ENCODE measurements at places on chromosomes 2 and 18.

- peak; percentile 11 for DNase-seq
Observed at GRCh38 chr2:71798266-71799012, 345.1 kb downstream of the DYSF start.

DNA sequence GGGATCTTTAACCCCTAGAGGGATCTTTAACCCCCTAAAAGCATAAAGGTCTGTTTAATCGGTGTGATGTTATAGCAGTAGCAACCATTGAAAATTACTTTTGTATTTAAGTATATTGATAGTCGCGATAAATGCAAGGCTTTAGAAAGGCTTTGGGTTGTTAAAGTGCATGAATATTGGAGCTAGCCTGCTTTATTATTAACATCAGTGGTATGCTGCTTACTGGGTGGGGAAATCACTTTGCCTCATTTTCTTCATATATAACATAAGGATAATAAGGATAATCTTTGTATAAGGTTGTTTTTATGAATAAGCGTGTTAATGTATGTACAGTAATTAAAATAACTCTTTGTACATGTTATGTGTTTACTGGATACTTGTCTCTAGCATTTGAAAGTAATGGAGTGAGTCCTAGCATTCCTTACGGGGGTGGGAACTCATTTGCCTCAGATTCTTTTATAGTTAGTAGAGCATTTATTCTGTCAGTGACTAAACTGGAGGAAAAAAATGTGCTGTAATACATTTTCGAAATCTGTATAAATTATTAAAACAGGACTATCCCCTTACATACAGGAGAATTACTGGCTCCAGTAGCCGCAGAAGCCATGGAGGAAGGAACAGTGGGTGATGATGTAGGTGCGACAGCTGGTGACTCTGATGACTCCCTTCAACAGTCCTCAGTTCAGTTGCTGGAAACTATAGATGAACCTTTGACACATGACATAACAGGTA lies 122.2 kb downstream of the BIRC6 start:
- DNase-seq: no peak

- DNase-seq: no peak
Observed at GRCh38 chr2:68302281-68302875, 17.4 kb downstream of the CNRIP1 start.

GRCh38 chr2:74719066-74719465 lies 65.0 kb downstream of the SEMA4F start:
- DNase-seq: no peak

GRCh38 chr2:233466991-233467603 lies 99.5 kb downstream of the USP40 start:
- DNase-seq: no peak

DNA sequence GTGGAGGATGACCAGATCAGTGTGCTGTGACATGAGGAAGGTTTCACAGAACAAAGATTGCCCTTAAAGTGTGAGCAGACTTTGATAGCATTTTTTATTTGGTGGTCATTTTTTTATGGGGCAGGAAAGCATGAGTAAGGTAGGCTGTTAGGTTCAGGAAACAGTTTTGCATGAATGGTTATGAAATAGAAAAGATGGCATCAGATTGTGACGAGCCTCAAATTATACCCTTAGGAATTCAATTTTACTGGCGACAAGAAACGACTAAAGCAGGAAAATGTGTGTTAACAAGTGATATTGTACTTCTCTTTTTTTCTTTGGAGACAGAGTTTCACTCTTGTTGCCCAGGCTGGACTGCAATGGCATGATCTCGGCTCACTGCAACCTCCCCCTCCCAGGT lies 44.7 kb downstream of the PIK3C3 start:
- DNase-seq: no peak

DNA sequence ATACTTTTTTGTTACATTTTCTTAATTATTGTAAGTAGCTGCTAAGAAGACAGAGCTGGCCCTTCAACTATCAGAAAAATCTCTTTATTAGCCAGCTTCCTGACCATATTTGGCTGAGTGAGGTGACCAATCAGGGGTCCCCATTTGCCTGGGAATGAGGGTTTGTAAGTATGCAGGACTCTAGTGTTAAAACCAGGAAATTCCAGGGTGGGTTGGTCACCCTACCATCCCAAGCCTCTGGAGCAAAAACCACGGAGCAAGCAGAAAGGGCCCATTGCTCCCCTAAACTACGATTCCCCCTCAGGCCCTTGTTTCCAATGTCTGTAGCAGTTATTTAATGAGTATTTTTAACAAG lies 165.6 kb upstream of the NCKAP5 start:
- DNase-seq: no peak

DNA sequence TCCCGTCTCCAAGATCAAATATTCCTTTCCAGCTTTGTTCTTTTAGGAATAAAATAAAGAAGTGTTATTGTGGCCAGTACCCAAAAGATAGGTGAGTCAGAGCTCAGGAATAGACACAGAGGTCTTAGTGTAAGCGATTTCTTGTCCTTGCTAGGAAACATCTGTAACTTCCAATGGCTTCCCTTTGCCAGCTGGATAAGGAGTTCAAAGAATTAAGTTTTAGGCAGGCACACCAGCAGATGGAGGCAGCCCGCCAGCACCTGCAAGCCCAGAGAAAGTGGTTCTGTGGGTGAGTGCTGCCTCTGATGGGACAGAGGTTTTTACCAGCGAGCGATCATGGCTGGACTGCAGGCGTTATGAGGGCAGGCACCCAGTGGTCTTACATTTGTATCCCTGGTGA lies 125.4 kb downstream of the MGAT5 start:
- DNase-seq: no peak

DNA sequence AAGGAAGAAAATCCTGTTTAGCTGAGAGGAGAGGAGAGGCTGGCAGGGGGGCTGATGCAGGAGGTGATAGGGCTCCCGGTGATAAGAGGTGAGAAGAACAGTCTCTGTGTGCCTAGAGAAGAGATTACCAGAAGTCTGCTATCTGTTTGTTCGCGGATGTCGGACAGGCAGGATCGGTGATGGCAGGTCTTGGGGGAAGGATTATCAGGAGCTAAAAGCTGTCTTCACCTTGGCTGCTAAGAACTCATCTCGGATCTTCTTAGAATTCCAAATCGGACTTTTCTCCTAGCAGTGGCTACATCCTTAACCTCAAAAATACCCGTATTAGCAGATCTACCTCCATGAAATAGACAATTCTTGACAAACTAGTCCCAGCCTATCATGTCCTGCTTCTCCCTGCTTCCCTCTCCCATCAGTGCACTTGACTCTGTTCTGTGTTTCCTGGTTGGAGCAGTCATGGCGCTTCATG lies 282.1 kb upstream of the TRIB2 start:
- no peak for DNase-seq

- DNase-seq: no peak
Observed at GRCh38 chr2:73373344-73373743, 12.3 kb upstream of the ALMS1 start.

GRCh38 chr18:11040823-11041656 lies 108.3 kb downstream of the PIEZO2 start:
- no peak for DNase-seq

GRCh38 chr2:172962082-172962481 lies 113.6 kb upstream of the MAP3K20 start:
- no peak for DNase-seq

GRCh38 chr2:179646862-179647587 lies 214.4 kb downstream of the ZNF385B start:
- DNase-seq: no peak

GRCh38 chr2:95356821-95357700 lies 45.4 kb upstream of the FAHD2A start:
- no peak for DNase-seq

GRCh38 chr2:42924418-42924886 lies 132.1 kb upstream of the HAAO start:
- no peak for DNase-seq

GRCh38 chr2:41741951-41742595 lies 305.7 kb upstream of the PKDCC start:
- DNase-seq: no peak
